ENCODE measurements at places on chromosomes 5 and 9.

DNA sequence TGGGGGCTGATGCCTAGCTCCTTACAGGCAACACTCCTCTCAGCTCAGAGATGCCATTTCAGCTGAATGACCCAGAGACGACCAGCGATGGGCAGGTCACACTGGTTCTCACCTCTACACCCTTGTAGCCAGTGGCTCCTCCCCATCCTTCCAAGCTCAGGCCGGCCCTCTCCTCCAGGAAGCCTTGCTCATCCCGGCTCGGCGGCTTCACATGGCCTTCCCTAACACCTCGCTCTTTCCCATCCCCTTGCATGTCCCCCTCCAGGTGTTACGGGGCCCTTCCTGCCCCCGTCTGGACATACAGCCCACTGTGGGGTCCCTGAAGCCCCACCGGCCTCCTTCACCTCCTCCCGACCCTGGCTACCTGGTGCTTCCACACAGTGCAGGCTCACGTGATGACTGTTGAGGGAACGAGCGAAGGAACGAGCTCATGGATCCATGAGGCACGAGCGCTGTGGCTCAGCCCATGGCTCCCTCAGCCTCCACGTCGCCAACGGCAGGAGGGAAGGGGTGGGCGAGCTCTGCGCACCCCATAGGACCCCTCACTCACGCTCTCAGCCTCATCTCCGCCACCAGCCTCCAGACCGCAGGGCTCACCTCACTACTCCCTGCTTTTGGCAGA is 45.7 kb downstream of the SARDH start:
- no peaks in the 10 kb centered on the region for H3K4me1 ChIP-seq
- no peak for DNase-seq
- H3K36me3 ChIP-seq: no peaks in the 10 kb centered on the region

DNA sequence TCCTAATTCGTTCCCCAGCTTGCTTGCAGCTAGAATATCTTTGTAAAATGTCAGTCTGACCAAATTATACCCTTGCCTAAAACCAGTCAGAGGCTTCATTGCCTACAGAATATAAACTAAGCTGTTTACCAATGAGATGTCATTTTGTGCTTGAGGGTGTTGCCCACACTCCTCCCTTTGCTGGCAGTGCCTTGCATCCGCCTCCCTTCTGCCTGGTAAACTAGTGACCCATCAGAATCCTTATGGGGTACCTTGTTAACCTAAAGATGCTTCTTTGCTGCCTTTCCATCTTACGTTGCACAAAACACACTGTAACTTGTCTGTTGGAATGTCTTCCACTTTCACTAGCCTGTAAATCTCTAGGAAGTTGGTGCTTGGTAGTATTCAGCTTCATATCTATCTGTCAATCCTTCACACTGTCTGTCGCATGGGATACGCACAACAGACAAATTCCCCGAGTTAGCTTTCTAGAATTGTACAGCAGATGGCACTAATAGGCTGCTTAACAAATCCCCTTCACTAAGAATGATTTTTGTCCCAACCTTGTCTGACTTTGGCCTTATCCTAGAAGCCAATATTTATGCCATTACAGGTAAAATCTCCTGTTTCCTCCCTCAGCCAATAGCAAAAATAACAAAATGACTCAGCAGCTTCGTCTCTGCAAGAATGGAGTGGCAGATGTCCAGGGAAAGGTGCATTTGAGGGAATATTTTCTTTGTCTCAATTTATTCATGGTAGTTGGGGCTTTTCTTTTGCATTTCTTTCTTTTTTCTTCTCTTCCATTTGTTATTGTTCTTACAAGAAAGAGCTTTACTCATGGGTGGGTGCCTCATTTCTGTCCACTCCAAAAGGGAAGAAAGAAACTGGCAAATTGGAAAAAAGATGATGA is 3.0 kb downstream of the NUDT2 start:
- DNase-seq: peak; percentile 54
- H3K4me1 ChIP-seq: peaks cover 3% of the 10 kb centered on the region
- H3K27me3 ChIP-seq: no peaks in the 10 kb centered on the region

GRCh38 chr5:54317511-54318260 is 7.3 kb upstream of the ARL15 start:
- H3K27me3 ChIP-seq: no peaks in the 10 kb centered on the region
- H3K4me3 ChIP-seq: no peak overlapping the region
- H3K4me1 ChIP-seq: no peaks in the 10 kb centered on the region
- H3K27ac ChIP-seq: no peak overlapping the region
- no peak for DNase-seq
- H3K36me3 ChIP-seq: no peaks in the 10 kb centered on the region

- no peak overlapping the region for H3K4me3 ChIP-seq
- H3K4me1 ChIP-seq: no peaks in the 10 kb centered on the region
- no peak overlapping the region for H3K27ac ChIP-seq
- no peaks in the 10 kb centered on the region for H3K36me3 ChIP-seq
- H3K27me3 ChIP-seq: no peaks in the 10 kb centered on the region
- DNase-seq: no peak
These were observed 32.0 kb upstream of the HAPLN1 start for GRCh38 chr5:83752700-83753099.

DNA sequence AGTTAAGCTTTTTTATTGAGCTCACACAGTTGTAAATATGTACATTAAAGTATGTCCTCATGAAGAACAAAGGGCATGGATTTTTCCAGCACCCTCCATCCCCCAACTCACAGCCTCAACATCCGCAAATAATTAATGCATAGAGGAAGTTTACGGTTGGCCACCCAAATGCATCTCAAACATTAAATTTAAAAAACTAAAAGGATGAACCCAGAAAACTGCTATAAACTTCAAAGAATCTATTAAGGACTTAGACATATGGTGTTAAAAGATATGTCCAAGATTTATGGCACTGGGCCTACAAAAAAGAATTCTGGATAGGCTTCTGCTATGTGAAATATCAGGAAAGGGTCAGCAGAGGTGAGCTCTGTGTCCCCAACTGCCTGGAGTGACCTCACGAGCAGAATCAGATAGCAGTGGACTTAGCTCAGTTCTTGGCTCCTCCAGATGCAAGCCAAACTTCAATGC is 54.0 kb upstream of the TNC start:
- H3K27ac ChIP-seq: no peak overlapping the region
- DNase-seq: no peak
- peaks cover 2% of the 10 kb centered on the region for H3K27me3 ChIP-seq
- no peaks in the 10 kb centered on the region for H3K4me1 ChIP-seq

- H3K27ac ChIP-seq: no peak overlapping the region
- peaks cover 2% of the 10 kb centered on the region for H3K4me1 ChIP-seq
- no peak overlapping the region for H3K4me3 ChIP-seq
- no peak for DNase-seq
These were observed 100.3 kb downstream of the PJA2 start for GRCh38 chr5:109309326-109310063.

- no peak overlapping the region for H3K27ac ChIP-seq
- H3K36me3 ChIP-seq: no peaks in the 10 kb centered on the region
- H3K27me3 ChIP-seq: no peaks in the 10 kb centered on the region
- H3K4me3 ChIP-seq: no peak overlapping the region
- DNase-seq: no peak
These were observed 388.0 kb upstream of the ZNF608 start for GRCh38 chr5:125134216-125135081.

DNA sequence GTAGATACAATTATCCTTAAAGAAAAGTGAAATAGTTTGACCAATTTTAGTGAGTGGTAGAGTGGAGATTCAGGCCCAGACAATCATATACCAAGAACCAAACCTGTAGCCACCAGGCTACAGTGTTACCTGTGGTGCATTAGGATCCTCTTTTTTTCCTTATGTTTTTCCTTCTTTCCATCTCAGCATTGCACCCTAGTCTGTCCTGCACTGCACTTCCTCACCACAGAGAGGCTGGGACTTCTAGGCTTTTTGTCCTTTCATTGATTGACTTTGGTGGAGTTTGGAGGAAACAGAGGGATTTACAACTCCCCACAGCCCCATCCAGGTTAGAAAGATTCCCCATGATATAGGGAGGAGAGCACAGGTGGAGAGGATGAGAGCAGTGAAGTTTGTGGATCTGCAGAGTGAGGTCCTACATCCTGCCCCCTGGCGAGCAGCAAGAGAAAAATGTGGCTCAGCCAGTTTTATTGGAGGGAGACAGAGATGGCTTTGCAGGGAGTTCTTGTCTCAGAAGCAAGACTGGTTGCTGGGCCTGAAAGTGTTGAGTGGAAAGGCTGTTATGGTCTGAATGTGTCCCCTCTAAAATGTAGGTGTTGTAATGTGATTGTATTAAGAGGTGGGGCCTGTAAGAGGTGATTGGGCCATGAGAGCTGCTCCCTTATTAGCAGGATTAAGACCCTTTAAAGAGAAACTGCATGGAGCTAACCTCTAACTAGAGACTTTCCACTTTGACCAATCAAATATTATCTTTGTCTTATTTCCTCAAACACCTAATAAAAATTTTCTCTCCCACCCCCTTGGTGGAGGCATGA is 36.2 kb downstream of the KIF4B start:
- H3K27ac ChIP-seq: no peak overlapping the region
- no peaks in the 10 kb centered on the region for H3K4me1 ChIP-seq
- no peak overlapping the region for H3K4me3 ChIP-seq
- DNase-seq: no peak
- H3K27me3 ChIP-seq: no peaks in the 10 kb centered on the region

DNA sequence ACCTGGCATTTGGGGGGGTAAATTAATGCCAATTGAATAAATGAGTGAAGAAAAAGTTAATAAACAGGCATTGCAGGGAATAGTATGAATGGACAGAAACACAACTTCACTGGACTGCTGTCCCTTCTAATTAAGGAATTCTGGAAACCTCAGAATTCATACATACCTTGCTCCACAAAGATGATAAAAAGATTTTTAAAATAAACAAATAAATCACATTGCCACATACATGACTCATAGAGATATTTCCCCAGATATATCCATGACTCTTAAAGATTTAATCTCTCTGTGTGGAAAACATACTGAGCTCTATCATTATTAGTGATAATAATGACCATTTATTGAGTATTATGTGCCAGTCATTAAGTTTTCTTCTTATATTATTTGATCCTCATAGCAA is 469.0 kb upstream of the MEF2C start:
- no peaks in the 10 kb centered on the region for H3K4me1 ChIP-seq
- no peak for DNase-seq
- H3K4me3 ChIP-seq: no peak overlapping the region
- H3K27ac ChIP-seq: no peak overlapping the region

DNA sequence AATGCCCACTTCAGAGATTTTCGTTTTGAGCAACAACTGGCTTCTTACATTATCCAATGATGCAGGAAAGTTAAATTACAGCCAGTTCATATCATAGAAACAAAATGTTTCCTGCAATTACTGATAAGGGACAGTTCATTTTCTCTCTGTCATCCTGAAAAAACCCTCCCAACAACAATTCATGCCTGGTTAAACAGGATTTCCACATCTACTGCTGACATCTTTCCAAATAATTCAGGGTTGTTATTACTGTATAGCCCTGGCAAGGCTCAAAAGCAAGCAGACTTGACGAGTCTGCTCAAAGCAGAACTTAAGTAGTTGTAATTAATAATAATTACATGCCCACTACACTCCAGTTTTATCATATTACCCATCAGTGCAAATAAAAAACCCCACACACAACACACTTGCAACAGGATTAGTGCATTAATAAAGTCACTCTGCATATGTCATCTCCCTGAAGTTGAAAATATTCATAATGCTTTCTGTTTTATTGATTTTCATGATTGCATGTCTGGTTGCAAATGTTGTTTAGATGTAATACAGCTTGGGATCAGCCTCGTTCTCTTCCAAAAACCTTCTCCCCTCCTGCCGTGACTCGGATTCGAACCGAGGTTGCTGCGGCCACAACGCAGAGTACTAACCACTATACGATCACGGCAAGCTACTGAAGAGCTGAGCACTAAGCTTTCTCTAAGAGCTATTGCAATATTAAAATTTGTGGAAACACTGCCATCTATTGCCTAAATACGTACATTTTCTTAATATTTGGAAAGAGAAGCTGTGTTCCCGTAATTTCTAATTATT is 119.6 kb upstream of the NFIB start:
- no peak overlapping the region for H3K4me3 ChIP-seq
- no peaks in the 10 kb centered on the region for H3K36me3 ChIP-seq
- H3K27ac ChIP-seq: no peak overlapping the region
- DNase-seq: no peak

GRCh38 chr5:79886925-79887655 is 104.0 kb downstream of the MTX3 start:
- no peaks in the 10 kb centered on the region for H3K36me3 ChIP-seq
- DNase-seq: no peak
- no peaks in the 10 kb centered on the region for H3K27me3 ChIP-seq
- H3K4me3 ChIP-seq: no peak overlapping the region
- H3K4me1 ChIP-seq: no peaks in the 10 kb centered on the region

GRCh38 chr9:37914701-37915358 is 10.9 kb upstream of the SLC25A51 start:
- H3K36me3 ChIP-seq: peaks cover 33% of the 10 kb centered on the region
- no peaks in the 10 kb centered on the region for H3K4me1 ChIP-seq
- H3K27me3 ChIP-seq: no peaks in the 10 kb centered on the region
- H3K27ac ChIP-seq: no peak overlapping the region
- H3K4me3 ChIP-seq: no peak overlapping the region

GRCh38 chr5:111530298-111530740 is 18.0 kb upstream of the STARD4 start:
- H3K36me3 ChIP-seq: no peaks in the 10 kb centered on the region
- DNase-seq: peak; percentile 18
- no peaks in the 10 kb centered on the region for H3K4me1 ChIP-seq

- no peak for DNase-seq
- no peak overlapping the region for H3K27ac ChIP-seq
- H3K27me3 ChIP-seq: no peaks in the 10 kb centered on the region
These were observed 14.5 kb downstream of the ABCA2 start for GRCh38 chr9:137013571-137013940.

DNA sequence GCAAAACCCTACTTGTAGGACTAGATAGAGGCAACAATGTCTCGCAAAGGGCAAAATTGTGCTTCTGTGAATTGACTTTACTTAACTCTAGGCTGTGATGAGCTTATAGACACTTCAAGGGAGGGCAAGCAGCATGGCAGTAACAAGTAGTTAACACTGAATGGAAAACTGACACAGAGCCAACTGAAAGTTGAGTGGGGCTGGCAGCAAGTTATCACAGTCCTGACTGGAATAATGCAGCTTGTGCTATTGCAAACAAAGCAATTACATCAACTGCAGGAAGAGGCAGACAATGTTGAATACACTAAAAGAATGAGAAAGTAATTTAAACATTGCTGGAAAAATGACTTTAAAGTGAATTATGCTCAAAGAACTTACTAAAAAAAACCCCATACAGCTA is 62.2 kb downstream of the RNF38 start:
- peaks cover 36% of the 10 kb centered on the region for H3K36me3 ChIP-seq
- no peak overlapping the region for H3K27ac ChIP-seq
- no peak overlapping the region for H3K4me3 ChIP-seq
- DNase-seq: no peak
- H3K27me3 ChIP-seq: no peaks in the 10 kb centered on the region

DNA sequence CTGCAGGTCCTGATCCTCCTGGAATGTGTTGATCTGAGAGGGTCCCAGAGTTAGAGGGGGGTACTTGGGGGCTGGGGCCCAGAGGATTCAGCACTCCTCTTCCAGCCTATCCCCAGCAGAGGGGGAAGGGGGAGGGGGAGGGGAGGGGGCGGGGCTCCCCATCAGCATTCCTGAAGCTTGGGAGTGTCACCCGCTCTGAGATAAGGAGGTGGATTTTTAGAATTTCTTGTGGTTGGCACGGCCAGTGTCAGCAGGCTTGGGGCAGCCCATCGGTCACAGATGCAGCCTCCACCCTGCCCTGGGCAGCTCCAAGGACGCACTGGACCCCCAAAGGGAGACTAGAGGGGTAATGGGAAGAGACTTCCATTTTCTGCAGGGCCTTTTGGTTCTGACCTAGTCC is 5.3 kb downstream of the FGF18 start:
- no peak overlapping the region for H3K4me3 ChIP-seq
- H3K27me3 ChIP-seq: peaks cover 28% of the 10 kb centered on the region
- DNase-seq: no peak
- no peak overlapping the region for H3K27ac ChIP-seq
- H3K4me1 ChIP-seq: no peaks in the 10 kb centered on the region
